Activated naive CD4-positive, alpha-beta T cell treated with anti-CD3 and anti-CD28 coated beads, Interleukin-2, amount 10 ng/mL, durations not matched to agents 7 days and 5 days (primary cell): ENCODE measurements at places on chromosomes 7 and 10.

GRCh38 chr7:55546814-55547213 lies 25.5 kb downstream of the VOPP1 start:
- H3K36me3 ChIP-seq = peaks cover 18% of the 10 kb centered on the region
- DNase-seq = no peak
- peaks cover 35% of the 10 kb centered on the region for H3K4me1 ChIP-seq

GRCh38 chr7:125057963-125058362 lies 128.3 kb upstream of the POT1 start:
- DNase-seq = no peak
- H3K36me3 ChIP-seq = no peaks in the 10 kb centered on the region
- H3K27ac ChIP-seq = no peak overlapping the region
- H3K27me3 ChIP-seq = no peaks in the 10 kb centered on the region
- H3K4me1 ChIP-seq = no peaks in the 10 kb centered on the region

DNA sequence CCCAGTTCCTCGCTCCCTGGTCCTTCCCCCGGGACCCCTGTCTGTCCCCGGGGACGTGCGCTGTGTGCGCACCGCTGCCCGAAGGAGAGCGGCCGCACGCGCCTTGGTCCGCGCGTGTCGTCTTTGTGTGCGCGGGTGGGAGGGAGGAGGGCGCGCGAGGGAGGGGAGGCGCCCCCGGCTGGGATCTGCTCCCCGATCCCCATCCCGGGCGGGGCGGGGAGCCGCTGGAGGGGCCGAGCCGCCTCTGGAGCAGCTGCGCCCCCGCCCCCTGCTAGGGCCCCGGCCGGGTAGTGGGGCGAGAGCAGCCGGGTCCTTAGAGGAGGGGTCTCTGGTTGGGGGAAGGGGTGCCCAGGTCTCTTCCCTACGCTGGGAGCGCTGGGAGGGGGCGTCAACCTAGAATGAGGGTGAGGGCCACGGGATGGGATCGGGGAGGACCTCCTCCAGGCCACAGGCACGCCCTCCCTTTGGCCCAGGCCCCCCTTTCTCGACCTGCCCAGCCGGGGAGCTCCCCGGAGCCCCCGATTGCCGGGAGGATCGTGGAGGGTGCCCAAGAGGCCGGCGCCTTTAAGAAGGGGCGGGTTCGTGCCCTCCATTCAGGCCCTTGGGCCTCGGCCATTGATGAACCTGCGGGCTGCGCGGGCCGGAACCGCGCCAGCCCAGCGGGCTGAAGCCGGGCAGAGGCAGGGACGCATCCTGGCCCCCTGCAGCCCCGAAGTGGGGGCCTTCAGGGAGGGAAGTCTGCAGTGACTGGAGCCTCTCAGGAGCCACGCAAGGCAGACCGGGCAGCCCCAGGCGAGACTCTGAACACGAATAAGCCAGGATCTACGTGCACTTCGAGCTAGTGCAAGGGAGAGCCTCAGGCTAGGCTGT lies 678 bp downstream of the SH2B2 start:
- H3K27me3 ChIP-seq = peaks cover 86% of the 10 kb centered on the region
- H3K27ac ChIP-seq = no peak overlapping the region
- peak overlapping the region; percentile 69 for H3K4me3 ChIP-seq
- H3K36me3 ChIP-seq = no peaks in the 10 kb centered on the region

GRCh38 chr10:118116715-118117449 lies 70.1 kb upstream of the RAB11FIP2 start:
- H3K4me1 ChIP-seq = peaks cover 25% of the 10 kb centered on the region
- H3K27ac ChIP-seq = no peak overlapping the region
- no peak for DNase-seq
- no peak overlapping the region for H3K4me3 ChIP-seq

GRCh38 chr7:158492367-158492764 lies 95.3 kb downstream of the PTPRN2 start:
- no peak for DNase-seq
- no peak overlapping the region for H3K27ac ChIP-seq
- no peak overlapping the region for H3K4me3 ChIP-seq
- H3K27me3 ChIP-seq = no peaks in the 10 kb centered on the region
- no peaks in the 10 kb centered on the region for H3K4me1 ChIP-seq

DNA sequence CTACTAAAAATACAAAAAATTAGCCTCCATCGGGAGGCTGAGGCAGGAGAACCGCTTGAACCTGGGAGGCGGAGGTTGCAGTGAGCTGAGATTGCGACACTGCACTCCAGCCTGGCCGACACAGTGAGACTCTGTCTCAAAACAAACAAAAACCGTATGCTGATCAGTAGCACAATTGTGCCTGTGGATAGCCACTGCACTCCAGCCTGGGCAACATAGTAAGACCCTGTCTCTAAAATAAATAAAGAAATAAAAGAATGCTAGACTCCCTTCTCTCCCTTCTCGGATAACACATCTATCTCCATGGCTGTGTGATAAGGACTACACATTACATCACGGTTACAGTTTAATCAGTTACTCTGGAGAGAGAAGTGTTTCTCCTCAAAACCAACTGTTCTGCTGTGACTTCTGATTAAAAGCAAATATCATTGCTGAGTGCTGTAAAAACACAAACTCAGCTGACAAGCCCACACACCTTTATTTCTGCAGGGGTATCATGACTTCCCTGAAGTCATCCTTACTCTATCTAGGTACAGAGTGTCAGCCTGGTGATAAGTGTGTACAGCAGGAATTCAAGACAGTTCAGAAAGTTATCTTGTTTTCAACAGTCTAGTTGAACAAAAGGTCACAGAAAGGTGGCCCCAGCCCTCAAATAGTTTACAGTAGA lies 5.3 kb upstream of the ARHGAP19 start:
- H3K36me3 ChIP-seq = no peaks in the 10 kb centered on the region
- no peak overlapping the region for H3K4me3 ChIP-seq
- DNase-seq = no peak
- peaks cover 5% of the 10 kb centered on the region for H3K27me3 ChIP-seq

- H3K36me3 ChIP-seq = peaks cover 39% of the 10 kb centered on the region
- H3K27ac ChIP-seq = no peak overlapping the region
- H3K4me1 ChIP-seq = peaks cover 57% of the 10 kb centered on the region
- DNase-seq = no peak
Observed at GRCh38 chr10:22711373-22711772, 3.0 kb downstream of the PIP4K2A start.

- H3K4me3 ChIP-seq = no peak overlapping the region
- no peaks in the 10 kb centered on the region for H3K36me3 ChIP-seq
- no peak for DNase-seq
- peaks cover 15% of the 10 kb centered on the region for H3K27me3 ChIP-seq
Observed at GRCh38 chr7:22117222-22117621, 171.5 kb upstream of the CDCA7L start.

DNA sequence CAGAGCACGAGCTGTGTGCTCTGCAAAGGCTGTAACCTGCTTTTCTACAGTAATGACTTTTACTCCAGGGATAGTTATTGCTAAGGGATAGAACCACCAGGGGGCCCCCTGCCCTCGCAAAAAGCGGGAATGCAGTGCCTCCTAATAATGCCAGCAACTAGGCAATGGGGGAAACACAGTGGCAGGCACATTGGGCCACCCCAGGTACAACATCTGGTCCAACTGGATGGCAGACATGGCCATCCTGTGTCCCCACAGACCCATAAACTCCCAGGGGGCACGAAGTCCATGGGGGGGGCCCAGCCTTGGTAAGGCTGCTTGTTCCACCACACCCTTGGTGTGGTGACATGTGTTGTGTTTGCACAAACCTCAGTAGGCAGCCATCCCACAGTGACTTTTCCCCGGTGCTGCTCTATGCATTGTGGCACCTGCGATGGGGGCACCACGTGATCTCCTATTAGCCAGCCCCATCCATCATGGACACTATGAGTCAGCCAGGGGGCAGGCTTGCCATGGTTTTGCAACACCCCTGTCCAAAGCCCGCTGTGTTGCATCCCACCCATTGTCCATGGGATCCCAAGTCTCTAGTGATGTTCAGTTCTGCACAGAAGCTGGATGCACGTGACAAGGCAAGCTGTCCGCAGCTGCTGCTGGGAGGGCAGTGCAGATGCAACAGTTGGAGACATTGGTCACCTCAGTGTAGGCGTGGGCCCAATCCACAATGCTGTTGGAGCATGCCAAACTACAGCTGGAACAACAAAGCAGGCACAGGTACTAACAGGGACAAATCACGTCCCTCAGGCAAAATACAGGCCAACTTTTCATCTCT lies 84.0 kb downstream of the ANLN start:
- peaks cover 11% of the 10 kb centered on the region for H3K4me1 ChIP-seq
- H3K27ac ChIP-seq = no peak overlapping the region
- H3K36me3 ChIP-seq = no peaks in the 10 kb centered on the region
- H3K27me3 ChIP-seq = no peaks in the 10 kb centered on the region
- no peak overlapping the region for H3K4me3 ChIP-seq

- H3K27ac ChIP-seq = no peak overlapping the region
- H3K4me3 ChIP-seq = no peak overlapping the region
- peaks cover 83% of the 10 kb centered on the region for H3K4me1 ChIP-seq
- H3K36me3 ChIP-seq = peaks cover 23% of the 10 kb centered on the region
- DNase-seq = no peak
Observed at GRCh38 chr10:7488418-7488829, 77.6 kb upstream of the SFMBT2 start.

DNA sequence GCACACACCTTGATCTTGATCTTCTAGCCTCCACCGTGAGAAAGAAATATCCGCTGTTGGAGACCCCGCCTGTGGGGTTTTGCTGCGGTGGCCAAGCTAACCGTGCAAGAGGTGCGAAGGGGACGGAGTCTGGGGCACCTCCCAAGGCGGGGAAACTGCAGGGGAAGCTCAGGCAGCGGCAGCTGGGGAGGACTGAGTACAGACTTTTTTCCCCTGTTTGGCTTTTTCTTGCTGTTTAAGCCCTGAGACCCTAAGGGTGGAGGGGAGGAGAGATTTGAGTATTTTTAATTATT lies 108.0 kb downstream of the DNAJB6 start:
- no peak for DNase-seq
- no peak overlapping the region for H3K27ac ChIP-seq
- H3K4me1 ChIP-seq = no peaks in the 10 kb centered on the region
- peaks cover 25% of the 10 kb centered on the region for H3K27me3 ChIP-seq

DNA sequence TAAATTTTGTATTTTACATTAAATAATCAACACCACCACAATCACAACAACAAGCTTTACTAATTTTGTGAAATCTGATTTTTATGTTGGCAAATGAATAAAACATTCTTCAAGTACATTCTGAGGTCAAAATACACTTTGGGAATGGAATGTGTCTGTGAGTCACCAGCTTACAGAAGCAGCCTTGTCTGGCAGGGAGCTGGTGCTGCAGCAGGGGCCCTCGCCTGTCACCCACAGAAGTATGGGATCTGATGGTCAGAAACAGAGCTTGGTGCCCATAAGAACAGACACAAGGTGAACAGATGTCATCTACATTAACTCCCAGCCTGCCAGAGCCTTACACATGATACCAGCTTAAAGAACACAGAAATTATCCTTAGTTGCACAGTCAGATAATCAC lies 496.9 kb downstream of the CCSER2 start:
- no peaks in the 10 kb centered on the region for H3K27me3 ChIP-seq
- no peaks in the 10 kb centered on the region for H3K4me1 ChIP-seq
- H3K4me3 ChIP-seq = no peak overlapping the region
- no peak for DNase-seq
- no peak overlapping the region for H3K27ac ChIP-seq
- H3K36me3 ChIP-seq = no peaks in the 10 kb centered on the region

DNA sequence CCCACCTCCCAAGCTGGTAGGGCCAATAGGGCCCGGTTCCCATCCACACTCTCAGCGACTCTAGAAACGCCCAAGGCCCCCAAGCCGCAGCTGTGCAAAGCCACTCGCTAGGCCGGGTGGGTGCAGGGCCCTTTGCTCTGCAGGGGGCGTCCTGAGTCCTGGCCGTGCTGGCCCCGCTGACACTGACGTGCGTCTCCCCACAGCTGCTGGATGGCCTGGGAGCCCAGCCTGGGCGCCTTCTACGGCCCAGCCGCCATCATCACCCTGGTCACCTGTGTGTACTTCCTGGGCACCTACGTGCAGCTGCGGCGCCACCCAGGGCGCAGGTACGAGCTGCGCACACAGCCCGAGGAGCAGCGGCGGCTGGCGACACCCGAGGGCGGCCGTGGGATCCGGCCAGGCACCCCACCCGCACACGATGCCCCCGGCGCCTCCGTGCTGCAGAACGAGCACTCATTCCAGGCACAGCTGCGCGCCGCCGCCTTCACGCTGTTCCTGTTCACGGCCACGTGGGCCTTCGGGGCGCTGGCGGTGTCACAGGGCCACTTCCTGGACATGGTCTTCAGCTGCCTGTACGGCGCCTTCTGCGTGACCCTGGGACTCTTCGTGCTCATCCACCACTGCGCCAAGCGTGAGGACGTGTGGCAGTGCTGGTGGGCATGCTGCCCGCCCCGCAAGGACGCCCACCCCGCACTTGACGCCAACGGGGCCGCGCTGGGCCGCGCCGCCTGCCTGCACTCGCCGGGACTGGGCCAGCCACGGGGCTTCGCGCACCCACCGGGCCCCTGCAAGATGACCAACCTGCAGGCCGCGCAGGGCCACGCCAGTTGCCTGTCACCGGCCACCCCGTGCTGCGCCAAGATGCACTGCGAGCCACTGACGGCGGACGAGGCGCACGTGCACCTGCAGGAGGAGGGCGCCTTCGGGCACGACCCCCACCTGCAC lies 31.6 kb upstream of the KNDC1 start:
- no peak overlapping the region for H3K4me3 ChIP-seq
- DNase-seq = no peak
- no peaks in the 10 kb centered on the region for H3K36me3 ChIP-seq
- no peak overlapping the region for H3K27ac ChIP-seq
- H3K27me3 ChIP-seq = peaks cover 21% of the 10 kb centered on the region
- H3K4me1 ChIP-seq = no peaks in the 10 kb centered on the region

DNA sequence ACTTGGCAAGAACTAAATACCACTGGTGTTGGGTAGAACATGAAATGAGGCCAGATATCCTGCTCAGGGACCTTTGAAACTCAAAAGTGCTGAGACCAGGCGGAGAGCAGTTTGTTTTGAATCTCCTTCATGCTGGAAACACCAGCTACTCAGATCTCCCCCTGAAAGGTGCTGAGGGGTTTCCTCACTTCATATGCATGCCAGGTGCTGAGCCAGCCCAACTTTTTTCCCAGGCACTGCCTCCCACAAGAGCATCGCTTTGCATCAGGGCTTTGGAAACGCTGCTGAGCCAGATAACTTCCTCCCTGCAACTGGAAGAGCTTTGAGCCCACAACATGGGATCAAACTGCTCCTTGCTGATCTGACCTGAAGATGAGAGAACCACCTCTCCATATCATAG lies 13.7 kb downstream of the NPTX2 start:
- H3K4me1 ChIP-seq = peaks cover 3% of the 10 kb centered on the region
- peaks cover 11% of the 10 kb centered on the region for H3K27me3 ChIP-seq
- H3K27ac ChIP-seq = no peak overlapping the region

GRCh38 chr10:133526957-133527588 lies at the start of gene CYP2E1:
CYP2E1 (plus strand) TSS chr10:133527363; CDS start chr10:133527396, 33 bp downstream.
- no peak within 1 kb of the TSS for H3K27ac ChIP-seq
- H3K36me3 ChIP-seq = peaks cover 2% of the 10 kb centered on the region
- H3K27me3 ChIP-seq = peaks cover 79% of the 10 kb centered on the region
- no peak within 1 kb of the TSS for H3K4me3 ChIP-seq

GRCh38 chr10:132418527-132419416 lies 21.8 kb downstream of the PWWP2B start:
- no peaks in the 10 kb centered on the region for H3K27me3 ChIP-seq
- H3K4me1 ChIP-seq = peaks cover 37% of the 10 kb centered on the region
- peaks cover 5% of the 10 kb centered on the region for H3K36me3 ChIP-seq
- H3K27ac ChIP-seq = no peak overlapping the region
- DNase-seq = no peak
